ENCODE measurements at places on chromosomes 1 and 21. TPM values are rescaled to one million over a fixed set of nuclear protein-coding genes. Genes with fewer than 3 reads are reported as not detected.

DNA sequence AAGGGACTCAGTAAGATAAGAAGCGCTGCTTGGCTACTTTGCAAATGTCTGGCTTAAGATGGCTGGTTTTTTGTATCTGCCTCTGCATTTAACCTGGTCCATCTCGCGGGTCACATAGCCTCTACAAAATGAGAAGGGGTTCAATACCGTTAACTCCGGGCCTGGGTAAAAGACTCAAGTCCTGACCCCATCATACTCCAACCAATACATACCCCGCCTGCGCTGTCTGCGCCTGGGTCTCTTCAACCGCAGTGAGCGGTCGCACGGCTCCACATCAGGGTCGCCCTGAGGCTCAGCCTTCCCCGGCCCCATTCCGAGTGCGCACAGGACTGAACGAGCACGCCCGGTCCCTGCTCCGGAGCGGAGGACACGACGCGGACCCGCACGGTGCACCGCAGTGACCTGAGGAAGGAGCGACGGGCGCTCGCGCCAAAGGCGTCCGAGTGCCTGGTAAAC, 558 bp upstream of the PGD start:
- H3K27me3 ChIP-seq, result no peaks in the 10 kb centered on the region
- H3K4me1 ChIP-seq, result peaks cover 20% of the 10 kb centered on the region
- H3K36me3 ChIP-seq, result peaks cover 4% of the 10 kb centered on the region
- H3K27ac ChIP-seq, result no peak overlapping the region
- peak overlapping the region; percentile 81 for H3K4me3 ChIP-seq

The FAAH gene
- total RNA-seq, result 1.2 TPM

The PMF1 gene
- 29.9 TPM for total RNA-seq

- no peak overlapping the region for H3K4me3 ChIP-seq
- no peaks in the 10 kb centered on the region for H3K36me3 ChIP-seq
- H3K4me1 ChIP-seq, result peaks cover 25% of the 10 kb centered on the region
These were observed 24.6 kb downstream of the B3GALT5 start for GRCh38 chr21:39637197-39637970.

DNA sequence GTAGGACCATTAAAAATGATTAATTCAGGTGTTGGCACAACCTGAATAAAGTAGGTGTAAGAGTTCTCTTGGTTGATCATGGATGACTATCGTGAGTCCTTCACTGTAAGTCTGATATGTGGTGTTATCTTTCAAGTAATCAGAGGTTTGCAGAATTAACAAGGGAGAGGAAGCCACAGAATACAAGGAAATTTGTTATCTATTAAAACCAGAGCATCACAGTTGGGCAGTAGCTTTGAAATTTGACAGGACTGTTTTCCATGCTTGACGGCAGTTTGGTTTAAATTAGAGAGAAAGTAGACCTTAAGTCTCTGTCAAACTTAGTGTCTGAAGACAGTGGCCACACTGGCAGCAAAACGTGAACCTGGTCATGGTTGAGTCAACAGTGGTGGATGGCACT, 139.5 kb upstream of the KCNK2 start:
- no peak overlapping the region for H3K4me3 ChIP-seq
- H3K4me1 ChIP-seq, result no peaks in the 10 kb centered on the region
- no peaks in the 10 kb centered on the region for H3K27me3 ChIP-seq
- no peaks in the 10 kb centered on the region for H3K36me3 ChIP-seq

DNA sequence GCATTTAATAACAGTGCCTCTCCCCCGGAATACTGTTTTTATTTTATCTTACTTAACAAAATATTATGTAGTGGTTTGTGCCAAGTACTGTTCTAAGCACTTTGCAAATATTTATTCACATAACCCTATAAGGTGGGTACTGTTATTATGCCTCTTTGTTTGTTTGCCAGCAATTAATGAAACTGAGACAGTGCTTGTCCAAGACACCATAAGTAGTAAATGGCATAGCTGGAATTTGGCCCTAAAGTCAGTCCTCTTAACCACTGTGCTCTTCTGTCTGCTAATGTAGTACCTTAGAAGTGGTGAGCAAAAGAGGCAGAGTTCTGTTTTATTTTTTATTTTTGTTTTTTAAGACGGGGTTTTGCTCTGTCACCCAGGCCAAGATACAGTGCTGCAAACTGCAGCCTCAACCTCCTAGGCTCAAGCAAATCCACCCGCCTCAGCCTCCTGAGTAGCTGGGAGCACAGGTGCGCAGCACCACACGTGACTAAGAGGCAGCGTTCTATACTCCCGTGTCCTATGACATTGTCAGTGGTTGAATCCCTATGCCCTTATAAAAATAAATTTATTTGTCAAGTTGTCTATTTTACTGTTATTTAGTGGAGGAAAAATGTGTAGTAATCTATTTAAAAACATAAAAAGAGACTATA, 165.8 kb downstream of the CLEC20A start:
- no peaks in the 10 kb centered on the region for H3K4me1 ChIP-seq
- no peak for DNase-seq
- no peak overlapping the region for H3K27ac ChIP-seq
- no peaks in the 10 kb centered on the region for H3K27me3 ChIP-seq
- no peaks in the 10 kb centered on the region for H3K36me3 ChIP-seq
- no peak overlapping the region for H3K4me3 ChIP-seq

The LAMC1 gene
- 270 TPM for total RNA-seq

The LEFTY2 gene
- total RNA-seq, result 12.9 TPM

DNA sequence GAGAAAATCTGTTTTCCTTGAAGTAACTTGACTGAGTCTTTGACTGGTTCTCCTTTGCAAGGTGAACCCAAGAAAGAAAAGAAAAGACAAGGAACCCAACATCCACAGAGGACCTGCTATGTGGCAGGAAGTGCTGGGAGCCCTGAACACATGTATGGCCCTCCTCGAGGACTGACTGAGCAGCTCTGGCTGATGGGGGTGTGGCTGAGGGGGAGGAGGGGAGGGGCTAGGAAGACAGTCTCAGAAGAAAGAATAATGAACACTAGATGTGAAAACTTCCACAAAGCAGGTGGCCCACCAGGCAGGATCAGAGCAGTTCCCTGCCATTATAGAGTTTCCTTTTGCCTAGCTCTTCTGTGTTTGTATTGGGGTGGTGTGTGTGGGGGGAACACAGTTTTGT, 26.1 kb downstream of the NENF start:
- no peaks in the 10 kb centered on the region for H3K4me1 ChIP-seq
- H3K27ac ChIP-seq, result no peak overlapping the region
- no peaks in the 10 kb centered on the region for H3K36me3 ChIP-seq
- H3K27me3 ChIP-seq, result peaks cover 3% of the 10 kb centered on the region
- H3K4me3 ChIP-seq, result no peak overlapping the region

The INSRR gene
- total RNA-seq, result not detected

GRCh38 chr21:45555557-45556301, 13.5 kb upstream of the SLC19A1 start:
- peaks cover 16% of the 10 kb centered on the region for H3K4me1 ChIP-seq
- H3K4me3 ChIP-seq, result peak overlapping the region; percentile 29
- peak overlapping the region; percentile 55 for H3K27ac ChIP-seq
- no peaks in the 10 kb centered on the region for H3K36me3 ChIP-seq

The SPSB1 gene
- 56.7 TPM for total RNA-seq

The TAL1 gene
- 0.17 TPM for total RNA-seq

DNA sequence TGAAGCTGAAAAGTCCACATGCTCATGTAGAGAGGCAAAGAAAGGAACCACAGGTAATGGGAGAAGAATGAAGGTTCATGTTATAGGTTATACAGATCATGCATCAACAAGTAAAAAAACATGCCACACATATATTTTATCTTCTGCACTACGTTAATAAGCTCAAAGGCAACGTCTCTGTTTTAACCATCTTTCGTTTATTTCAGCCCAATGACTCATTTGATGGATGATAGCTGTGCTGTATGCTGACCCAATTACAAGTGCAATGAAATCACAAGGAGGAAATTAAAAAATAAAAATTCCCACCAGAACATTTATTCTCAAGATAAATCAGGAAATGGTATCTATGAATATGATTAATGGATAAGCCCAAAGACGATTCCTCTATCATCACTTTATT, 24.6 kb downstream of the XCL1 start:
- no peak overlapping the region for H3K27ac ChIP-seq
- peak; percentile 67 for DNase-seq
- no peaks in the 10 kb centered on the region for H3K4me1 ChIP-seq
- no peaks in the 10 kb centered on the region for H3K27me3 ChIP-seq

GRCh38 chr1:62288224-62288623, 31.0 kb downstream of the KANK4 start:
- no peak overlapping the region for H3K27ac ChIP-seq
- DNase-seq, result no peak
- H3K36me3 ChIP-seq, result no peaks in the 10 kb centered on the region
- H3K27me3 ChIP-seq, result peaks cover 55% of the 10 kb centered on the region
- peaks cover 20% of the 10 kb centered on the region for H3K4me1 ChIP-seq
- no peak overlapping the region for H3K4me3 ChIP-seq

DNA sequence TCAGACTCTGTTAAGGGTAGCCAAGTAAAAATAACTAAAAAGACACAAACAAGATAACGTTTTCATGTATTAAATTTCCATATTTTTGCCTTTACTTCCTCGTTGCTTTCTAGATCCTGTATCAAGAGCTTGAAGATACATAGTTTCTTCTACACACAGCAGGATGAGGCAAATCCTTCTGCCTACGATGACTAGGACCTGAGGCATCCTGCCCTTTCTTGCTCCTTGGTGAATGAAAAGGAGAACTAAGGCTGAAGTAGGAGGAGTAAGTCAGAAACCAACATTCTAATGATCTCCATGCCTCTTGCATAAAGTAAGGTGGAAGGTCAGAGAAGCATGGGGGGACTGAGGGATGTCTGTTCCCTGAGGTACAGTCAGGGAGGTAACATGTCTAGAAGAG, 102.6 kb downstream of the GPATCH2 start:
- H3K4me3 ChIP-seq, result no peak overlapping the region
- H3K36me3 ChIP-seq, result no peaks in the 10 kb centered on the region
- no peak overlapping the region for H3K27ac ChIP-seq
- H3K4me1 ChIP-seq, result peaks cover 11% of the 10 kb centered on the region
- H3K27me3 ChIP-seq, result no peaks in the 10 kb centered on the region
- peak; percentile 50 for DNase-seq

DNA sequence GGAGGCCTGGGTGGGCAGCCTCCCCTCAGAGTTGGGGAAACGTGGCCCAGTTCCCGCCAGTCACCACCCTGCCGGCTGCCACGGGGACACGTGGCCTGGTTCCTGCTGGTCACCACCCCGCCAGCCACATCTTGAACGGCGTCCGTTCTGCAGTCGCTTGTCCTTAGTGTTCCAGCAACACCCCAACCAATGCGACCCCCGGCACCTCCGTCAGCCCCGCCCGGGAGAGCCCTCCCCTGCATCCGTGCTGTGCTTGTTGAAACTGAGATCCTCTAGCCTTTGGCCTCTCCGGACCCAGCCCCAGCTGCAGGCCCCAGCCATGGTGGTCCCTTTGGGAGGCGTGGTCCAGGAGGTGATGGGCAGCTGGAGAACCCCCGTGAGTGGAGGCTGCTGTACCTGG, 18.7 kb downstream of the PRKCZ start:
- H3K4me3 ChIP-seq, result no peak overlapping the region
- no peaks in the 10 kb centered on the region for H3K4me1 ChIP-seq
- H3K36me3 ChIP-seq, result no peaks in the 10 kb centered on the region
- no peak overlapping the region for H3K27ac ChIP-seq
- H3K27me3 ChIP-seq, result no peaks in the 10 kb centered on the region
- DNase-seq, result no peak

- no peaks in the 10 kb centered on the region for H3K36me3 ChIP-seq
- no peaks in the 10 kb centered on the region for H3K4me1 ChIP-seq
- no peak overlapping the region for H3K4me3 ChIP-seq
- H3K27me3 ChIP-seq, result no peaks in the 10 kb centered on the region
- no peak overlapping the region for H3K27ac ChIP-seq
These were observed 6.4 kb downstream of the CLDN19 start for GRCh38 chr1:42733415-42734200.

GRCh38 chr1:2344121-2344681, 47.2 kb downstream of the MORN1 start:
- H3K4me1 ChIP-seq, result no peaks in the 10 kb centered on the region
- DNase-seq, result no peak
- H3K36me3 ChIP-seq, result no peaks in the 10 kb centered on the region
- H3K27me3 ChIP-seq, result no peaks in the 10 kb centered on the region
- H3K4me3 ChIP-seq, result no peak overlapping the region
- H3K27ac ChIP-seq, result no peak overlapping the region

The TENT5C gene
- 0.77 TPM for total RNA-seq

- DNase-seq, result no peak
- H3K4me3 ChIP-seq, result no peak overlapping the region
- H3K27me3 ChIP-seq, result no peaks in the 10 kb centered on the region
- no peak overlapping the region for H3K27ac ChIP-seq
- no peaks in the 10 kb centered on the region for H3K4me1 ChIP-seq
These were observed 199.2 kb upstream of the NEGR1 start for GRCh38 chr1:72481420-72481970.

The RAB42 gene
- 2.1 TPM for total RNA-seq

The GOLT1A gene
- 0.50 TPM for total RNA-seq

DNA sequence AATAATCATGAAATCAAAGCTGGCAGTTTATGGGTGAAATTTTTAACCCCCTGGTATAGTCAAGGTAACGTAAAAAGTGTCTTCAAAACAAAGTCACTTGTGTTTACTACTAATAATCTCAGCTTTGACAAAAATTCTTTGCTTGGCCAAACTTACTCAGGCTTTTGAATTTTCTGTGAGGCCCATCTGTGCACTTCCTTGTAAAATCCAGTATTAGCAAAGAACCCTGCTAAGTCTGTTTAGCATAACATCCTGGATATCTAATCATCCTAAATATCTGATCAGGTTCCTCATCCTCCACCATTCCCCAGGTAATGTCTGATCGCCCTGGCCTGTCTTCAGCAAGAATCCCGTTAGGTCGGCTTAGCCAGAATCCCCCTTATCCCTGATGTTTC, 3.0 kb downstream of the LYST start:
- no peak for DNase-seq
- H3K4me3 ChIP-seq, result no peak overlapping the region
- no peaks in the 10 kb centered on the region for H3K36me3 ChIP-seq
- H3K27ac ChIP-seq, result no peak overlapping the region
- no peaks in the 10 kb centered on the region for H3K27me3 ChIP-seq

- H3K27me3 ChIP-seq, result peaks cover 2% of the 10 kb centered on the region
- no peak overlapping the region for H3K4me3 ChIP-seq
- no peak overlapping the region for H3K27ac ChIP-seq
- no peak for DNase-seq
- H3K4me1 ChIP-seq, result no peaks in the 10 kb centered on the region
- H3K36me3 ChIP-seq, result no peaks in the 10 kb centered on the region
These were observed 28.0 kb upstream of the XPR1 start for GRCh38 chr1:180603850-180604226.
